ENCODE measurements at places on chromosomes 6 and 20. TPM values are rescaled to one million over a fixed set of nuclear protein-coding genes. Genes with fewer than 3 reads are reported as not detected.

DNA sequence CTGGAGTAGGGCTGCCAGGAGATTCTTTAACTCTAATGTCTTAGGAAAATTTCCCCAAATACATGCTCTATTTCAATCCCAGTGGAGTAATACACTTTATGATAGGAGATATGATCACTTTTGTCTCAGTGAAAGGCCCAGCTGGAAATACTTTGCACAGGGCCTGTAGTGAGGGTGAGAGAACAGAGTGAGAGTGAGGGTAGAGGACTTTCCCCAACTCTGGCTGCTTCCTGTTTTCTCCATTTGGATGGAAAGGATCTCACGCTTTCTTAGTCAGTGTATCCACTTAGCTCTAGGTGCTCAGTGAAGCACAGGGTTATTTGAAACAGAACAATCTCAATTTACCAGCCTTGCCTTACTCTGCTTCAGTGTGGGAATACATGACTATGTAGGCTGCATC, 36.6 kb downstream of the FAM229B start:
- DNase-seq = no peak

GRCh38 chr20:11076434-11077105, 402.8 kb upstream of the JAG1 start:
- no peak for DNase-seq

- no peak for DNase-seq
Observed at GRCh38 chr20:16606468-16607070, 33.3 kb upstream of the KIF16B start.

The USP49 gene
- total RNA-seq = 9.1 TPM

The TP53TG5 gene
- not detected for total RNA-seq

The ARFGEF2 gene
- 21.9 TPM for total RNA-seq

DNA sequence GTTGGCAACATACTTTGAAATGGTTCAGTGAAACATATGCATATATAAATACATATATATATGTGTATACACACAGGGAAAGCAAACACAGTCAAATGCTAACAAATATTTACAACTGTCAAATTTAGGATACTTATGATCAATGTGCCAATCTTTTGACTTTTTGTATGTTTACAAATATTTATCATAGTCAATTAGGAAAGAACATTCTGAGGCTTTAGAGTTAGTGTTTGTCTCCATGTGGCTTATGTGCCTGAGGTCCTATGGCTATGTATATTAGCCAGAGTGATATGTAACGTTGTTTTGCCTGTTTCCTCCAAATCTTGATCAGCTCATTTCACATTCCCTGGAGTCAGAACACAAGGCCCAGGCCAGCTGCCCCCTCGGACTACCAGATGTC, 126.5 kb upstream of the MAN1A1 start:
- DNase-seq = no peak

The BPIFA1 gene
- total RNA-seq = not detected

DNA sequence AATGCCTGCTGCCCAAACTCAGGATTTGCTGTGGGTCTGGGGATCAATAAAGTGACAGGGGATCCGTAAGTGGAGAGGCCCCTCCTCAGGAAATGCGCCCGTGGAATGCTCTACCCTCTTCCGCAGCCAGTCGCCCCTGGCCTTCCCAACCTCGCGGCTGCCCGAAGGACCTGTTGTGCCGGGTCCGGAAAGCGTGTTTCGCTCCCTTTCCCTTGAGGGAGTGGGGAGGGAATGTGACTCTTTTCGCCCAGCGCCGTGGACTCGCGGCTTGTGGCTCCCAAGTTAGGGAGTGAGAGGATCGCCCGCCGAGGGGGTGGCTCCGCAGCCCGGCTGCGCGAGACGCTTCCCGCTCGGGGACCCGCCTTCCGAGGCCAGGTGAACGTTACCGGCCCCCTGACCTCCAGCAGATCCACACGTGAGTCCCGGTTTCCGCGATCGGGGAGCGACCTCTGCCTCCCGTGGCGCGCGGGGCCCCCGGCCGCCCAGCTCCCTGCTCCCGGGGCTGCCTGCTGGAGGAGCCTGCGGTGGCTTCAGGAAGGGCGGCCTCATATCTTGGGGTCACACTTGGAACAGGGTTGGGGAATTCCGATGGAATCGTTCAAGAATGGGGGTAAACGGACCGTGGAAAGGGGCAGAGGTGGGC, 666 bp downstream of the TPD52L1 start:
- no peak for DNase-seq

The MATN4 gene
- not detected for total RNA-seq

All from vagina (tissue), 2 donors.